Right renal pelvis (tissue), 4 donors: ENCODE measurements at places on chromosomes 3 and 15.

DNA sequence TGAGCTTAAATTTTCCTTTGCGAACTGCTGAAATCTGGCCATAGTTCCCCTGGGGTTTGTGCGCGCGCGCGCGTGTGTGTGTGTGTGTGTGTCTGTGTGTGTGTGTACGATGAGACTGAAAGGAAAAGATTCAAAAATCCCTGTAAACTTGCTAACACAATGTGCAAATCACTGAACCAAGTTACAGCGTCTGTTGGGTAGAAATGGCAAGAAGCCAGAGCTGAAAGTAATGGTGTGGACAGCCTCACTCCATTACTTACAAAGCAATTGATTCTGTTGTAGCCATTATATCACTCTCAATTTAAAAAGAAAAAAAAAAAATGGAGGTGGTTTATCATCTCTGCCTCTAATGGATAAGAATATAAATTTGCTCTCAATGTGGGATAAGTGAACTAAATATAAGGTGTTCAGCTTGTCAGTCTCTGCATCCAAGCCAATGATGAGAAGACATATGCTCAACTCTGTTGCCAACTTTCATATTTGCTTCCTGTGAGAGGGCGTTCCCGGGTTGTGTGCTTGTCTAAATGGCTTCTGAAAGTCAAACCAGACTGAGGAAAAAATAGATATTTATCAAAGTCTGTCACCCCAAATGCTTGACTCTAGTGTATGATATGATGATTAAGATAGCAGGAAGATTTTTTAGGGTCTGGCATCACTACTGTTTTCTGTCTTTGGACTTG is 422.2 kb downstream of the ZNF385D start:
- DNase-seq: no peak

DNA sequence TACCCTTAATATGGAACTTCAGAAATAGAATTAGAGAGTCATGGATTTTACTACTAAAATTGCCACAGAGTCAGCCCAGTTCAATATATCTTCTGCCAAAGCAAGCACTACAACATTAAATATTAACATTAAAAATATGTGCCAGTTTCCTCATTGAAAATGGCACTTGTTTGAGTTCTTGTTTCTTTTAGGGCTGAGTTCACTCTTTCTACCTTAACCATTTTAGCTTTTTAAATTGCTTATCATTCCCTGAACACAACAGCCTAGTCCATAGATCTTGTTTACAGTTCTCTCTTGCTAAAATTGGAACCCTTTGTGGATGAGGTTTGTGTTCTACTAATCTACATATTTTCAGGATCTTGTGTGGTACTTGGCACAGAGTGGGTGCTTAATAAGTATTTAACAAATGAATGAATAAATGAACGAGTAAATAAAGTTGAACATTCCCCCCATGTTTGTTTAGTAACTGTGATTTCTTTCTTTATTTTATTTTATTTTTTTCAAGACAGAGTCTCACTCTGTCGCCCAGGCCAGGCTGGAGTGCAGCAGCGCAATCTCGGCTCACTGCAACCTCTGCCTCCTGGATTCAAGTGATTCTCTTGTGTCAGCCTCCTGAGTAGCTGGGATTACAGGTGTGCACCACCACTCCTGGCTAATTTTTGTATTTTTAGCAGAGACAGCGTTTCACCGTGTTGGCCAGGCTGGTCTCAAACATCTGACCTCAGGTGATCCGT is 46.0 kb upstream of the SLC7A14 start:
- DNase-seq: no peak

DNA sequence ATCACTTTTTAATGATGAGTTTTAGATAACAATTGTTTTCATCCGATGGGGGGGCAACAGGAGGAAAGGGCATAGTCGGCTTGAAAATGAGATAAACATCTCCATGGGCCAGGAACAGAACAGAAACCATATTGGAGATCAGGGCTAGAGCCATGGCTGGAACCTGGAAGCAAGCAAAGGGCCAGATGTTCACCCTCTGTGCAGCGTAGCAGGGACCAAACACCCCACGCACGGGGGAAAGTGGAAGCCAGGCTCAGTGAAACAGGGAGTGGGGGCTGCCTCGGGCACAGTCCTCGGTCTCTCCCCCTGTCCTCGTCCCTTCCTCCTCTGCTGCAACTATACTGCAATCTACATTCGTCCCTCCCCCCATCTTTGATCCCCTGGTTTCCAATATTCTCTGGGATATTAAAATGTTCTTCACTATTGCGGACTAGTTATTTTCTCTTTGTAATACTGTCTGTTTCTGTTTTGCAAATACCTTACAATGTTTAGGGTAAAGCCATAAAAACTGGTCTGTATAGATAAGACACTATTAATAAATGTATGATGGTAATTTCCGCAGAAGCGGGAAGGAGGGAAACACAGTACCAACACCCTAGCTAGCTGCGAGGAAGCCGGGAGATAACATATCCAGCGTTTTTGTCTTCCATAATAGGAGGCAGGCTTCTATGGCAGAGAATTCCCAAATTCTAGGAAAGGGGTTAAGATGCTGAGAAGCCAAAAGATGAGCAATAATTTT is 121.5 kb downstream of the XXYLT1 start:
- DNase-seq: no peak

DNA sequence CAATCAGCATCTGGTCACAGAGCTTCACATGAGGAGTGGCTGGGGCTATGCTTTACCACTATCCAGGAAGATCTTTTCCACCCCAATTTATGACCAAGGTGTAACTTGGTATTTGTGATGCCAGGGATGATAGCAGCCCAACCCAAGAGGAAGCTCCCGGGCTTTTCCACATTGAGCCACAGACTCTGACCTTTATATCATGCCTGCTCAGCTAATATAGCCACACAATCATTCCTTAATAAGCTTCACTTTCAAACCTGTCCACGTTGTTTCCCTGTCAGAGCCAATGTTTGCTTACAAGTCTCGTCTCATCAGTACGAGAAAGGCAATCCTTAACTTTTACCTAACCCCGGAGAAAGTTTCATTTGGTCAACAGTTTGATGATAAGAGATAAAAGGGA is 330.9 kb downstream of the SHQ1 start:
- DNase-seq: no peak

DNA sequence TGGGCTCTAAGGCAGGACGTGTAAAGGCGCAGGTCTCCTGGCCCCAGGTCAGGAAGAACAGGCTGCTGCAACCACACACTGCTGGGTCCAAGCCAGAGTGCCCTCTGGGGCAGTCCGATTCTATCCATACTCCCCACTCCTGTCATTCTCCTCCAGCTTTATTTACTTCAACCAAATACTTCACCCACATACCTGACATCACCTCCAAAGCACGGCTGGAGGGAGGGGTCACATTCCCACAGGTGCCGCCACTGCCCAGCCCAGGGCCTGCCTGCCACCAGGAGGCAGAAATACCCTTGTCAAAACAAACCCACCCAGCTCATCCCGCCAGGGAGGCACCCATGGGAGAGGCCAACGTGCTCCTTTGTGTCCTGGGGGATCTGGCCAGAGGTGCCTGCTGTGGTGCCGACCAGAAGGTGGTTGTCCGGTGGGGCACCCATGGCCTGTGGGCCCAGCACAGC is 100.4 kb downstream of the DAPK2 start:
- DNase-seq: no peak

DNA sequence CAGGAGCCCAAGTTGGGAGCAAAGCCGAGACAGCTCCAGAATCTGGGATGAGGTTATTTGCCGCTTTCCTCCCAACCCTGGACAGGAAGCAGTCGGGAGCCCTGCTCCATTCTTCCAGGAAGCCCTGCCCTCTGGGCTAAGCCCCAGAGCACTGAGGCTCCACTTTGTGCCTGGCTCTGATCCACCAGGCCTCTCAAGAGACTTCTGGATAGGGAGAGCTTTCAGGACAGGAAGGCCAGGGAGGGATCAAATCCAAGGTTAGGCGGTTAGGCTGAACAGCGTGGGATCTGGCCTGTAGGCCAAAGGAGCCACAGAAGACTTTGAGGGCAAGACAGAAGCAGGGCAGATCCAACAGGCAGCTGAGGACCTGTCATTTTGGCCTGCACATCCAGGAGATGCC is 835 bp downstream of the STOML1 start:
- no peak for DNase-seq

DNA sequence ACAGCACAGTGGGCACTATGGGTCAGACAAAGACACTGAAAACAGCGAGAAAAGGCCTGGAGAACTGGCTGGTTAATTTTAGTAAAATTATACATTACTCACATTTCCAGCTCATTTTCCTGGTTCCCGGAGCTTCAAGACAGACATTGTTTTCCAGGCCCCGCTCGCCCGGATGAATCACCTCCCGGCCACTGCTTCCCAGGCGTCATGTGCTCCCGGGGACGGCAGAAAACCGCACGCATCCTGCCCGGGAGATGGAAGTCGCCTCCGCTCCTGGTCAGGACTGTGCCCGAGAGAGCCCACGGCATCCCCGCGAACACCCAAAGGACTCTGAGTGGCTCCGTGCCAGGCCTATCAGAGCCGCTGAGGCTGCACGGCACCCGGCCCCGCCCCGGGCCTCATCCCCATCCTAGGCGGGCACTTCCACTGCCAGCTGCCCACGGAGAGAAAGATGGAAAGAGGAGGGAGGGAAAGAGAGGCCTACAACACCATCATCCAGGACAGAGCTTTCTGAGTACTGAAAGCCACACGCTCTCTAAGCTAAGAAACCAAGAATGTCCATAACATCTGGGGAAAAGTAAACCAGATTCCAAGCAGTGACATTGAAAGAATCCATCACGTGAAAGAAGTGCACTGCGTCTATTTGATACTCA is 75.1 kb downstream of the VGLL4 start:
- no peak for DNase-seq

GRCh38 chr15:66789029-66790025 is 87.3 kb downstream of the SMAD6 start:
- DNase-seq: no peak

DNA sequence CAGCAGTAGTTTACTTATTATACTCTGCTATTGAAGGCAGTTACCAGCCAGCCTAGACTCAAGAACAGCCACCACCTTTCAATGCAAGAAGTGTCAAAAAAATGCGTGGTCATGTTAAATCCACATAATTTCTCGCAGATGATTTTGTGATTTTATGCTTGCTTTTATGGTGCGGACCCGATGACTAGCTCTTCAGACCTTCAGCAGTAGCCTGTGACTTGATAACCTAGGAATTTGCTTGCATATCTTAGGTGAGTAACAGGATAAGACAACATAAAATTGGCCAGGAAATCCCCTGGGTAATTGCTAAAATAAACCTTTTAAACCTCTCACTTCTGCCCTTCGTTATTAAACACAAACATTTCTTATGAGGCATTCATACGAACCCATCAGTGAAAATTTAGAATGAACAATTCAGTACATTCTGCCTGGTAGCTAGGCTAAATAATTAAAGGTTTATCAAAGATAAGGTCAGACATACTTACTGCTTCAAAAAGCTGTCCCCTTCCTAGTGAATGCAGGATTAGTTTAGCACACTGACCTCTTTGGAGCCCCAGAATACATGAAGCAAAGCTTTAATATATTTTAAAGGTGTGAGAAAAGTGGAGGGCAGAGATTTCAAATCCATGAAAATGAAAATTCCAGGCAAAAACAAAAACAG is 798.8 kb downstream of the OTOL1 start:
- no peak for DNase-seq

DNA sequence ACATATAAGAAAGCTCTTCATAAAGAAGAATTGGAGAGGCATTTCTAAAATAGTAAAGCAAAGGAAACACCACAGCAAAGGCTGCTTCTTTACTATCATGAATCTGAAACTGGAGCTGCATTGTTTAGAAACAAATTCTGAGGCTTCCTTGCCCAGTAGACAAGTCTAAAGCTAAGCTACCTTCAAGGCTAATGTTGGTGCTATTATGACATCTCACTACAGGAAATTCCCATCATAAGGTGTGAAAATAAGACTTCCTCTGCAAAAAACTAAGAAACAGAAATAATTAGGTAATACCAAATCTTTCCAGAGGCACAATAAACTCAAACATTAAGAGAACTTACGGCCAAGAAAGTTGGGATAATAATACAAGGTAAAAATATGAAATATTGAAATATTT is 89.9 kb upstream of the P3H2 start:
- DNase-seq: no peak

DNA sequence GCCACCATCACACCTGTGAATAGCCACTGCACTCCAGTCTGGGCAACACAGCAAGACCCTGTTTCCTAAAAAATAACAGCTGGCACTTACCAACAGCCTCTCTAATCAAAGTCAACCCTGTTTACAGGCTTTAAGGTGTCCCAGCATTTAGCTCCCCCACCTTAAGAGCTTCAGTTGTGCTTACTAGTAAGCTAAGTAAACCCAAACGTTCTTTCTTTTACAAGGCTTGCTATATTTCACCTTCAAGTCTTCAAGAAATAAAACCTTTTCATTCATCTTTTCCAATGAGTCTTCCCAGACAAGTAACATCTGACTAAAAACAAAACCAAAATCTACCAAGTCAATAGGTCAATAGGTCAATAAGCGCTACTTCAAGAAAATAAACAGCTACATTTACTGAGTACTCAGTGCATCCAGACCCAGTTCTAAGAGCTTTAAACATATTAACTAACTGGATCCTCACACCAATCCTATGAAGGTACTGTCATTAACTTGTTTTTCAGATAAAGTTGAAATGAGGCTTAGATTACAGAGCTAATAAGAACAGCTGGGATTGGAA is 62.4 kb downstream of the PBRM1 start:
- no peak for DNase-seq

- no peak for DNase-seq
Observed at GRCh38 chr3:3209714-3210113, 30.2 kb upstream of the CRBN start.

- DNase-seq: no peak
Observed at GRCh38 chr3:147397875-147398812, 8.2 kb downstream of the ZIC4 start.

GRCh38 chr3:133540896-133541674 is 32.4 kb upstream of the CDV3 start:
- DNase-seq: no peak
